Astrocyte of the spinal cord (primary cell): ENCODE measurements at places on chromosomes 6 and 20.

DNA sequence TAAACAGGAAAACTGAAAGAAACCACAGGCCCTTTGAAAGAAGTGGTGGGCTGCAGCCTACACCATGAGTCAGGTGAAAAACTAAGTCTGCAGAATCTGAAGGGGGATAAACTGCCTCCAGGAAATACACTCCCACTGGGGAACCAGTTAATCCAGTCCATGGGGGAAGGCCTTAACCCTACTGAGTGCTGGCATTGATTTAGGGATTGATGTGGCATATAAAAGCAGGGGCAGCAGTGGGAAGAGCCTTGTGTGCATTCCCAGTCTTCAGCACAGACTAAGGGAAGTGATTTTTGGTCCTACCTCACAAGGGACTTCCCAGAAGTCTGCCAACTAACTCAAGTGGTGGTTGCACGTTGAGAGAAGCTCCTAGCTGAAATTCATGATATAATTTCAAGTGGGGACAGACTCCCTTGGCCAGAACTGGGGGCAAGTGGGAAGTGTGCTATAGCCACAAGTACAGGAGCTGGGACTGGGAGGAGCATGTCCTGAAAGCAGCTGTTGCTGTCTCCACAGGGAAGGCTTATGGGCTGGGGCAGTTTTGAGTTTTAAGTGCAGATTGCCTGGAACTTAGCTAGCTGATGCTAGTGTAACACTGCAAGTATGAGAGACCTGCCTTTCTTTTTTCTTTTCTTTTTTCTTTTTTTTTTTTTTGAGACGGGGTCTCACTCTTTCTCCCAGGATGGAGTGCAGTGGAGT is 31.2 kb downstream of the CITED2 start:
- no peak for DNase-seq

- DNase-seq, result peak; percentile 16
These were observed 396 bp downstream of the RNASET2 start for GRCh38 chr6:166955865-166956443.

- no peak for DNase-seq
These were observed 182.6 kb downstream of the ERMARD start for GRCh38 chr6:169933839-169934698.

DNA sequence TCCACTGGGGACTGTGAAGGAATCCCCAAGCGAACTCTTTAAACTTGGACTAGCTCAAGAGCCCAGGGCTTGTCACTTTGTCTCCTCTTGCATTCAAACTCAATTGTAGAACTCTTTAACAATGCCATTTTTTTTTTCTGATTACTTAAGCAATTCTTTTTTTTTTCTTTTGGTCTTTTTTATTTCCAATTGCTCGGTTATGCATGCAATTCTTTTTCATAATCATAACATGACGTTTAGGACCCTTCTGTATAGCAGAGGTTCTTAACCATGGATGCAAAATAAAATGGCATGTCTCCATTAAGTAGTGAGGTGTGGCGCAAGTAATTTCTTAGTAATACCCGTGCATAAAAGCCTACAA is 466 bp upstream of the BFSP1 start:
- DNase-seq, result no peak

GRCh38 chr20:24309596-24309995 is 159.8 kb upstream of the SYNDIG1 start:
- no peak for DNase-seq
